Right ventricle myocardium superior (tissue), 1 donor: ENCODE measurements at places on chromosomes 2 and 18.
A peak's percentile ranks its signal among the peaks of the same experiment; 100 is the strongest.

GRCh38 chr2:101502095-101502494, 27.2 kb upstream of the RFX8 start:
- no peak for DNase-seq

- no peak for DNase-seq
Measured at GRCh38 chr2:72394541-72395070, 246.9 kb upstream of the CYP26B1 start.

GRCh38 chr2:172997031-172997430, 78.6 kb upstream of the MAP3K20 start:
- DNase-seq, result no peak

GRCh38 chr2:152402780-152403759, 68.1 kb downstream of the FMNL2 start:
- DNase-seq, result no peak

GRCh38 chr2:7196883-7197282, 279.7 kb downstream of the RNF144A start:
- DNase-seq, result no peak

GRCh38 chr2:10544252-10544651, 96.1 kb upstream of the ODC1 start:
- no peak for DNase-seq

DNA sequence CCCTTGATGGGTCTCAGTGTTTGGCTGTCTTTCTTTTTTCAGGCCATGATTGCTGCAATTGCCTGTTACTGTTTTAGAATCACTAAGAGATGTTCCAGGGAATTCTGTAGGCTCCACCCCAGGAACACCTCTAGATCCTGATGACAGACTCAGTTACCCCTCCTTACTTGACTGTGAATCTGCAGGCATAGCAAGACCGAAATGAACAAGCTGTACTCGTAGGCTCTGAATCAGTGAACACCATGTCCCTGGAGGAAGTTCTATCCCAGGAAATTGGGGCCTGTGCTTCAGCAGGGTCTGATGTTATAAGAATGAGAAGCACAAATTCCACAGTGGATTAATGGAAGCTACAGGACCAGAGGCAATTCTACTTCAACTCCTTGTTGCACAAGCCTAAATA, 148.6 kb downstream of the COPS8 start:
- DNase-seq, result no peak

- DNase-seq, result no peak
Measured at GRCh38 chr18:853471-853870, 41.4 kb upstream of the YES1 start.

DNA sequence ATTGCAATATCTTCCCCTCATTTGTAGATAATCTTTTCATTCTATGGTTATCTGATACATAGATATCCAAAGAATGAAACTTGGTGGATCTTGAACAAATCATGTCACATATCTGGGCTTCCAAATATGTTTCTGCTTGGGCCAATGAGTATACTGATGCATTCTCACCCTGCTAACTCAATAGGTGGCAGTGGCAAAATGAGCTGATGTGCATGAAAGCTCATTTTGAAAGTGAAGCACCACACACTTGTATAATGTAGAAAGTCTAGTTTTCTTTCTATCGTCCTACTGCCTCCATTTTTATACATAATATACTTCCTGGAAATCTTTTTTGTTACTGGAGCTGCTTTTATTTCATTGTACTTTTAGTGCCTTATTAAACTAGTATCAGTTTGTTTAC, 208.2 kb downstream of the PRKCE start:
- DNase-seq, result no peak

- peak; percentile 64 for DNase-seq
Measured at GRCh38 chr2:97645112-97645694, 659 bp upstream of the COX5B start.

GRCh38 chr18:66048406-66048805, 297.6 kb downstream of the CDH7 start:
- no peak for DNase-seq

DNA sequence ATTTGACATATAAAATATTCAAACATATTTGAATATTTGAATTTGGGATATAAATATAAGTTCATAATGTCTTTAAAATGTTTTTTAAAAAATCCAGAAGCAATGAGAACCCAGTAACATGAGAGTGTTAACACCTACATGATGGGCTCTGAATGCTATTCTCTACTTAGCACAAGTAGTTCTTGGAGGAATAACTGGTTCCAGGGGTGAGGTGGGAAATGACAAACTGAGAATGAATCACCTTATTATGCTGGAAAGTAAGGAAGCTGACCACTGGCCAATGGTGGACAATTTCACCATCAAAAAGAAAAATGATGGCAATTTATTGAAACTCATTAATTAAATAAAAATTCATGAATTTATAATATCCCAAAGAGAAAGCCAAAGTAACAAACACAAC, 79.6 kb upstream of the NABP1 start:
- DNase-seq, result no peak

GRCh38 chr18:56298935-56299334, 339.5 kb downstream of the TXNL1 start:
- DNase-seq, result no peak

GRCh38 chr2:177972782-177973181, 99.8 kb downstream of the PDE11A start:
- no peak for DNase-seq
